ENCODE measurements at places on chromosomes 7 and 10.

DNA sequence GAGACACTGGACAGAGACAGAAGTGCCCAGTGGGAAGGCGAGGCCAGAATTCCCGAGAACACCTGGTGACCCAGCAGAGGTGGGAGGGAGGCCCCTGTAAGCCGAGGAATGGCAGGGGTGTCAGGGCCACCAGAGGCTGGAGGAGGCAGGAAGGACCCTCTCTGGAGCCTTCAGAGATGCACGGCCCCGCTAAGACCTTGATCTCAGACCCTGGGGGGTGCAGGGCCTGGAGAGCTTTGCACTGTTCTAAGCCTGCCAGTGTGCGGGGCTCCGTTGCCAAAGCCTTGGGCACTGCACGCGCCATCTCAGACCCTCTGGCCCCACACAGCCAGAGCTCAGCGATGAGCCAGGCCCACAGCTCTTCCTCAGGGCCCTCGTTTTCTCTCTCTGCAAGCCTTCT is 557.1 kb downstream of the PTPRN2 start:
- no peak for DNase-seq

GRCh38 chr7:111933609-111934008 is 272.6 kb downstream of the DOCK4 start:
- DNase-seq, result no peak

- DNase-seq, result no peak
These were observed 18.7 kb downstream of the AKR1C1 start for GRCh38 chr10:4981722-4982471.

DNA sequence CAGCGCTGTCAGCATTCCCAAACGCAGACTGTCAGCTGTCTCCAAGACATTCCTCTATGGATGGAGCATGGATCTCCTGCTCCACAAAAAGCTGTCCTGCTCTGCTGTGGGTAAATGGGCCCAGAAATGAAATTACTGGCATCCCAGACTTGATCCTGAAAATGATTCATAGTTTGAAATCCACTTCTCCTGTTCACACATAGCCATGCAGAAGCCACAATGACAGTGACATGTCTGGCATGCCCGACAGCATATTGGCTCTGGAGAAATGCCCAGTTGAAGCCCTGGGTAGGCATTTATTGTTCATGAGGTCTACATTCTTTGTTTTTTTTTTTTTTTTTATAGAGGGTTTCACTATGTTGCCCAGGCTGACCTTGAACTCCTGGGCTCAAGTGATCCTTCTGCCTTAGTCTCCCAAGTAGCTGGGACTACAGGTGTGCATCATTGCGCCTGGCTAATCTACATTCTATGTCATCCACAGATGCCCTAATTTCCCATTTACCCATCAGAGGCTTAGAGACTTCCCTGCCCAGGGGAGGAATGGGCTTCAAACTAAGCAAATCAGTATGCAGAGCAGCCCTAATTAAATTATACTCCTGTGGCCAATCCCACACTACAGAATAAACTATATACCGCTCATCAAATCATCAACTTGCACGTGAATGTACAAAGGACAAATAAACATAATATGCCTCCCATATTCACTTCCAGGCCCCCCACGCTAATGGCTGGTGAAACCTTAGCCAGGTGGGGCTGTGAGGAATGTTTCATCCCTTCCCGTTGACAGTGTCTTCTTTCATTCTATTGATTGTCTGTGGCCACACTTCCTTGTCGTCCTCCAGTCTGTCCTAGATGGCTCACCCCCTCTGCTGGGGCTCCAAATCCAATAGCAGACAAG is 61.8 kb upstream of the EEPD1 start:
- no peak for DNase-seq

DNA sequence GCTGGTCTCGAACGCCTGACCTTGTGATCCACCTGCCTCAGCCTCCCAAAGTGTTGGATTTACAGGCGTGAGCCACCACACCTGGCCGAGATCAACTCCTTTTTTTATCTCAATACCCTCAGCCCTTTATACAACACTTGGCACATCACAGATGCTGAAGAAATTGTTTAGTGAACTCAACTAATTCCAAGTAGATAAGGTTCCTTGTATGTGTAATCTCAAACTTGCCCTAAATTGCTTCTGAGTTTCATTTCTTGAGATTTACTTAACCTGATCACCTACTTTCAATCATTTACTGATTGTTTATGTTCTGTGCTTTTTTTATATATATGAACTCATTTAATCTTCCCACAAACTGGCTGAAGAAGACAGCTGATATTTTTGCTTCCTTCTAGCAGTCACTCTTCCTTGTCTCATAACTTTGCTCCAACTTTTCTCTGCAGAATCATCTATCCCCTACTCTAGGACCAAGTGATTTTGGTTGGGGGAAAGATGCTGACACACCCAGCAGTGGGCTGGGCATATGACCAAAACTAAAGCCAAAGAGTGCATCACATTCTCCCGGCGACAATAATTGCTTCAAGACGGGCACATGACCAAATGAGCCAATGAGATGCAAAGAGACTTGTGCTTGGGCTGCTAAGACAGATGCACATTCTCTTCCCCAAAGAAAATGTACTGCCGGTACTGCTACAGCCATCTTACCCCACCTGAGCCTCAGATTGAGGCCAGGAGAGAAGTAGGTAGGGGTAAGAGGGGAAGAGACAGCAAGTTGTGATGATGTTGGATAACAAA is 40.3 kb upstream of the ARID5B start:
- no peak for DNase-seq

GRCh38 chr10:28403090-28403489 is 100.2 kb upstream of the MPP7 start:
- no peak for DNase-seq
